ENCODE measurements at places on chromosomes 3 and 15.
A peak's percentile ranks its signal among the peaks of the same experiment; 100 is the strongest.

- H3K27me3 ChIP-seq, result no peaks in the 10 kb centered on the region
- DNase-seq, result no peak
- no peaks in the 10 kb centered on the region for H3K4me1 ChIP-seq
- H3K4me3 ChIP-seq, result no peak overlapping the region
- no peak overlapping the region for H3K27ac ChIP-seq
Measured at GRCh38 chr3:191347228-191347627, 16.9 kb upstream of the UTS2B start.

GRCh38 chr15:77021088-77021481 is 26.2 kb downstream of the PSTPIP1 start:
- peaks cover 21% of the 10 kb centered on the region for H3K4me1 ChIP-seq
- H3K4me3 ChIP-seq, result no peak overlapping the region
- no peaks in the 10 kb centered on the region for H3K27me3 ChIP-seq
- no peak overlapping the region for H3K27ac ChIP-seq
- no peak for DNase-seq
- H3K36me3 ChIP-seq, result no peaks in the 10 kb centered on the region

DNA sequence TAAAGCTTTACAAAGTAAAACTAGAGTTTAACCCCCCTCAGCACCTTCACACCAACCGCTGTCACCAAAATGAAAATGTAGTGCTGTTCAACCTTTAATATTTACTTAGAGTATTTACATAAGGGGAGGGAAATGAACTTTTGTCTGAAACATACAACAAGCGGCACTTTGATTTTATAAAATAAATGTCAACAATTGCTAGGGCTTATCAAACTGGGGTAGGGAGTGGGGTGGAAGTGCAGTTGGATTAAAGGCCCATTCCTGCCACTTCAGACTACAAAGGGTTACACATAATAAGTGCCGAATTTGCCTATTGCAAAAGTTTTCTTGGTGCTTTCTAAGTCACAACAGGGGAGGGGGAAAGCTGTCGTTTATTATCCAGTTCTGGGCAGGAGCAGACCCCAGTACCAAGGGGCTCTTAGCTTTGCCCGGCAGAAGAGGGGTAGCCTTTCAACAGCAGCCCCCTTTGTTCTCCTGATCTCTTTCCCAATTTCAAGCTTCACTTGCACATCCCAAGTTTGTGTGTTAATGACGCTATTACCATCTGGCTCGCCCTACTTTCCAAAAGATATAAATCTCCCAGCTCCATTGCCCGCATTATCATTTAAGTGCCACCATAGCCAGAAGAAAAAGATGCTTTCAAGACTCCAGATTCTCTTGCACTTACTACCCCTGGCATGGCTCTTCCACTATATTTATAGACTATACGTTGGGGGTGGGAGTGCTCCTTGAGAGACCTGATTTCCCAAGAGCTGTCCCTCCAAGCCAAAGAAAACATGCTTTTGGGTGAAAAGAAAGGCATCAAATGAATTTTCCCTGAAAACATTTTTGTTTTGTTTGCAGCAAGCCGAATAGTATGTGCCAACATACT is 17.0 kb downstream of the SOX2 start:
- no peak overlapping the region for H3K4me3 ChIP-seq
- no peaks in the 10 kb centered on the region for H3K4me1 ChIP-seq
- DNase-seq, result no peak
- no peak overlapping the region for H3K27ac ChIP-seq
- H3K36me3 ChIP-seq, result no peaks in the 10 kb centered on the region
- H3K27me3 ChIP-seq, result peaks cover 2% of the 10 kb centered on the region

DNA sequence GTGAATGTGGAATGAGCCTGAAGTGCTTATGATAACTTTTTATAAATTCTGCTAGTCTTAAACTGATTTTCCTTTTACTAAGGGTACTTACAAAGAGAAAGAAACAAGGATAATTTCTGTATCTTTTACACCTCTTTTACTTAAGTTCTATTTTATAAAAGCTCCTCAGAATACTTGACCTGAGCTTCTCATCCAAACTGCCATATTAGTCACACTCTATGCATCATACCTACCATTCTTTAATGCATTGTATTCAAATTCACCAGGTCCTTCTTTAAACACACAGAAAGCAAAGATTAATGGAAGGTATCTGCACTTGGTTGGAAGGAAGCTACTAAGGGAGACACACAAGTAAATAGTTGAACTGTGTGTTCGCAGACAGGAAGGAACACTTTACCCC is 1.6 kb upstream of the TOPAZ1 start:
- H3K27me3 ChIP-seq, result peaks cover 22% of the 10 kb centered on the region
- H3K4me3 ChIP-seq, result no peak overlapping the region
- H3K4me1 ChIP-seq, result no peaks in the 10 kb centered on the region
- no peaks in the 10 kb centered on the region for H3K36me3 ChIP-seq
- H3K27ac ChIP-seq, result no peak overlapping the region
- no peak for DNase-seq

DNA sequence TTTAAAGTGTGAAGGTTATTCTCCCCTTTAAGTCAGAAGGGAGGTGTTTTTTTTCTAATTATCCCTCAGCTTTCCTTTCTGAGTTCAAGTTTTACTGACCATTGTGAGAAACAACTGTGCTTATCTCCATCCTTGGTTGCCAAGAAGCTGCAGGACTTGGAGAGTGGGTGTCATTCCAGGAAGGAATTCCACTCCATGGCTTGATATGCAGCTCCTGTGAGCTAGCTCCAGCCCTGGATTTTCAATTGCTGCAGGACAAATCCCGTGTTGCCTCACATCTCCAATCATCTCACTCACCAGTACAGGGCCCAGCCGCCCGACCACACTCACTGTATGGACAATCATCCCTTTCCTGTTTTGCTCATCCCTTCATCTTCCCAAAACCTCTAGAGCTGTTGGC is 122.5 kb downstream of the IGSF11 start:
- no peaks in the 10 kb centered on the region for H3K4me1 ChIP-seq
- H3K4me3 ChIP-seq, result no peak overlapping the region

GRCh38 chr3:27576171-27576570 is 92.0 kb upstream of the SLC4A7 start:
- no peak overlapping the region for H3K4me3 ChIP-seq
- H3K27ac ChIP-seq, result peak overlapping the region; percentile 81
- no peaks in the 10 kb centered on the region for H3K27me3 ChIP-seq
- H3K36me3 ChIP-seq, result no peaks in the 10 kb centered on the region
- H3K4me1 ChIP-seq, result peaks cover 28% of the 10 kb centered on the region

- H3K27ac ChIP-seq, result no peak overlapping the region
- H3K36me3 ChIP-seq, result no peaks in the 10 kb centered on the region
- no peak overlapping the region for H3K4me3 ChIP-seq
- peaks cover 44% of the 10 kb centered on the region for H3K4me1 ChIP-seq
Measured at GRCh38 chr3:177348974-177349373, 151.7 kb upstream of the TBL1XR1 start.
